ENCODE measurements at places on chromosomes 11 and 22.

DNA sequence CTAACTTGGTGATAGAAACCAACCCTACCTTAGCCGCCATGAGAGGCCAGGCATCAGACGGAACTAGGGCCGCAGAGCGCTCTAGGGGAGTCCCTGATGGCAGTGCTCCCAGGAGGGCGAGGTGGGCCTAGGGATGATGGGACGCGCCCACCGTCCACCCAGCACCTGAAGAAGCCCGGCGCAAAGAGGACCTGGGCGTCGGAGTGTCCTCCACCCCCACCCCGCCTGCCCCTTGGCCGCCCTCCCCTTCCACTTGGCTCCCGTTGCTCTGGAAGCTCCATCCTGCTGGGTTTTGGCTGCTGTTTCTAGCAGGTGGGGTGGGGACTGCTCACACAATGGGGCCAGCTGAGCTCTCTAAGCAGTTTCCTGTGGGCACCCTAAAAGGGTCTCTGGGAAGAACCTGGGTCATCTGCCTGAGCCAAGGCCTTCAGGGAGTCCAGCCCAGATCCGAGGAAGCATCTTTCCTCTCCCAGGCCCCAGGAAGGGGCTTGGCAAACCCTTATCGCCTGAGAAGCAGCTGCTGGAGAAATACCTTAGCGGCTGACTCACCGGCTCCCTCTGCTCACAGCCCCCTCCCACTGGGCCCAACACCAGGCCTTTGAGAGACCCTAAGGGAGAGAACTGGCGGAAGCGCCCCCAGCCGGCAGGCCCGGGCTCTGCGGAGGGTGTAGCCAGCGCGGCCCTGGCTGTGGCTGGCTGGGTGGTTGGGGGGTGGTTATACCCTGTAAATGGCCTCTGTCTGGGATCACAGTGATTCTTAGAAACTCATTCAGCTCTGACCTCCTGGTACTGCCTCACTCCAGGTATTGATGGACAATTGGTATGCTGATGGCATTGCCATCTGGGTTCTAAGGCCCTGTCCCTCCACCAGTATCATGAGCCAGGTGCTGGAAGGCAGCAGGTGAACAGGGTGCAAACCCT is 19.3 kb downstream of the CREB3L1 start:
- DNase-seq: no peak

DNA sequence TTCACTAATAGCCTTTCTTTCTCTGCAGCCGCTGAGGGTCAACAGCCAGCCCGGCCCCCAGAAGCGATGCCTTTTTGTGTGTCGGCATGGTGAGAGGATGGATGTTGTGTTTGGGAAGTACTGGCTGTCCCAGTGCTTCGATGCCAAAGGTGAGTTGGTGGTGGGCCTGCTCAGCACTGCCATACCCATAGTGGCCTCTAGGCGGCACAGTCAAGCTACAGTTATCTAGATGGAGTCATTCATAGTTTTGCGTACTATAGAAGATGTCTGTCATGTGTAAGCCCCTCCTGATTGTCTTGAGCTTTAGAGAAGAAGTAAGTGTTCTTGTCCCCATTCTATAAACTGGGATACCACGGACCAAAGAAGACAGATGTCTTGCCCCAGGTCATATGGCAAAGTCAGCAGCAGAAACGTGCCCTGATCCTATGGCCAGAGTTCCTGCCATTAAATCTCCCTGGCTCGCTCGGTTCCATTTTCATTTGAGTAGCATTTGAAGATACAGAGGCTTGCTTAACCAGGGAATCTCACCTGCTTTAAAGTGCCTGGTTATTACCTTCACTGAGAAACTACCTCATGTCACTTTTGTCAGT is 42.1 kb upstream of the CRTAM start:
- peak; percentile 65 for DNase-seq

DNA sequence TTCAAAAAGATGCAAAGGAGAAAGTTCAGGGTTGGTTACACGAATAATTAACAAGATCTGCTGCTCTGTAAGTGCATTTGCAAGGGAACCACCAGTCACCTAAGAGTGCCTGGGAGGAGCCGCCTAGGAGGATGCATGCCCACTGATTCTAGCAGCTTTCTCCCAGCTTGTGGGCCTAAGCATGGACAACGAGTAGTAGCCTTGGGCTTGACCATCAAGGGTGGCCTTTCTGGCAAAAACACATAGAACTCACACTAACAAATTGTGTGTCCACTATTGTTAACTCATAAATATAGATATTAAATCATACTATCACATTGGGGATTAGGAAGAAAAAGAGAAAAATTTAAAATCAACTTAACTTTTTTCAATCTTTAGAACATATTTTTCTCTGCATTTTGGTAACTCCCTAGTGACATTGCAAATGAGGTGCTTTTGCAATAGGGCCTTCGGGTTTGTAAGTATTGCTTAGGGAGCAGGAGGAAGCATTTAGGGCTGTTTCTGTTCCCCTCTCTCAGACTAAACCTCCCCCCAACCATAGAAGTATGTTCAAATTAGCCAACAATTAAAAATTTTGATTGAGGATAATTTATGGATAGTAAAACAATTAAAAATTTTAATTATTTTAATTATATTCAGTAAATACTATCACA is 57.3 kb upstream of the CEP295 start:
- no peak for DNase-seq

DNA sequence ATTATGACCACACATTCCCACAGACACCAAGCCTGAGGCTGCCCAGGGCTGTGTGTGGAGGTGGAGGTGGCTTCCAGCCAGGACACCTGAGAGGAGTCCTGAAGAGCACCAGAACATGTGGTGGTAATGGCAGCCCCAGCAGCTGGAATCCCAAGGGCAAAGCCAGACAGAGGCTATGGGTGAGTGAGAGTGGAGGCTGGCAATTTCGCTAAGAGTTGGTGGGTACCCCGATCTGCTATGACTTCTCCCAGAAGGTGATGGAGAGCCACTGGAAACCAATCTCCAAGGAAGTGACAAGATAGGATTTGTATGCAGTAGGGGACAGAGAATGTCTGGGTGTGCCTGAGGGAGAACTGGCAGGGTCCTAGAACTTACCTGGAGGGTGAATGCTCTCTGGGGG is 69.3 kb upstream of the CLTCL1 start:
- DNase-seq: no peak

- no peak for DNase-seq
These were observed 24.3 kb downstream of the MPPED1 start for GRCh38 chr22:43435851-43436811.

DNA sequence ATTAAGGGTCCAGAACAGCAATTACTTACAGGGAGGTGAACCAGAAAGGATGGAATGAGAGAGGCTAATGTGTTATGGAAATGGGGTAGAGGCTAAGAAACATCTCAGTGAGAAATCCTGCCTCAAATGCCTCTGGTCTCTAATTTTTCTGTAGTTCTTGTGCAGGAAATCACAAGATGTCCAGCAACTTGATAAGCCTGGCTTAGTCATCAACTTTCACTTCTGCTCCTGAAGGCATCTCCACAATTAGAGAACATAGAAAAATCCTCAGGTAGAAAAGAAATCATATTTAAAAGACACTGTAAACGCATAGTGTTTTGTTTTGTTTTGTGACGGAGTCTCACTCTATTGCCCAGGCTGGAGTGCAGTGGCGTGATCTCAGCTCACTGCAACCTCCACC is 18.7 kb downstream of the MRGPRX4 start:
- no peak for DNase-seq

DNA sequence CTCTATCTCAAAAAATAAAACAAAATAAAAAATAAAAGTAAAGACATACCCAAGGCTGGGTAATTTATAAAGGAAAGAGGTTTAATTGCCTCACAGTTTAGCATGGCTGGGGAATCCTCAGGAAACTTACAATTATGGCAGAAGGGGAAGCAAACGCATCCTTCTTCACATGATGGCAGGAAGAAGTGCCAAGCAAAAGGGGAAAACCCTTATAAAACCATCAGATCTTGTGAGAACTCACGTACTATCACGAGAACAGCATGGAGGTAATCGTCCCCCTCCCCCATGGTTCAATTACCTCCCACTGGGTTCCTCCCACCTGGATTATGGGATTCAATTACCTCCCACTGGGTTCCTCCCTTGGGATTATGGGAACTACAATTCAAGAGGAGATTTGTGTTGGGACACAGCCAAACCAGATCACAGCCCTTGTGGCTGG is 8.3 kb upstream of the SSTR3 start:
- no peak for DNase-seq

DNA sequence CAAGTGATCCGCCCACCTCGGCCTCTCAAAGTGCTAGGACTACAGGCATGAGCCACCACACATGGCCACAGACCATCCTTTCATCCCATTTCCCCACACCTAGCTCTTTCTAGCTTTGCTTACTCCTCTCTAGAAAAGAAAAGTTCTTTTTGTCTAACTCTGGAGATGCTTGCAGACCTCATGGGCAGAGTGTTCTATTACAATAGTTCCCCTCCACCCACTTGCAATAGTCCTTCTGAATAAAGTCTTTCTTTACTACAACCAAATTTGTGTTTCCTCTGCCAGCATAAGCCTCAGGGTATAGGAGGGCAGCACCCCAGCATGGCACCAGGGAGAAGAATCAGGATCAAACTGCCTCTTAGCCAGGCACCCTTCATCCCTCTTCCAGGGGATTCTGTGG is 18.8 kb upstream of the RTL6 start:
- DNase-seq: no peak

GRCh38 chr11:62456630-62457029 is 37.8 kb downstream of the SCGB1A1 start:
- no peak for DNase-seq

DNA sequence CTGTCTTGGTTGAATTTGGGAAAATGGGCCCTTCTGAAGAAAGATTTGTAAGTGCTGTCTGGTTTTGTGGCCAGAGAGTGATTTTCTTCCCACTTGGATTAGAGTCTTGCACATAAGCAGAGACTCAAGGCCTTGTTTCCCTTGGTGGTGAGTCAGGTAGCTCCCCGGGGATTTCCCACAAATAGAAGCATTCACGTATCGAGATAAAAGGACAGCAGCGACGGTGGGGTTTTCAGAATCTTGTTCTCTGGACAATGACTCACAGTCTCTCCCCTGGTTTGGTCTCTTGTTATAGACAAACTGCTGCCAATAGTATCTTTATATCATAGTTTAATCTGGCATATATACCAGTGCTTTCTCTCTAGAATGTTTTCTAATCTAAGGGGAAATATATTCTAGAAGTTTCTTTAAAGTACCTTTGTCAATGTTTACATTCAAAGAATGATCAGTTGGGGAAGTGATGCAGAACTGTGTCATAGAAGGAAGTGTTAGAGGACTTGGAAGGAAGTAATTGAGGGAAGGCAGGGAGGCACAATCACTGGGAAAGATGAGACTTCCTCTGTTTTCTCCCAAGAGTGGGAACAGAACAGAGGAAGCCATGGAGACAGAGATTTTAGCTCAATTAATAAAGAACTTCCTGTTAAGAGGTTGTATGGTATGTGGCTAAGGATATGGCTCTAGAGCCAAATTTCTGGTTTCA is 18.1 kb downstream of the POLA2 start:
- peak; percentile 46 for DNase-seq

- no peak for DNase-seq
These were observed 28.6 kb upstream of the PRAME start for GRCh38 chr22:22587577-22588188.

GRCh38 chr11:33514079-33514925 is 186.3 kb downstream of the C11orf91 start:
- no peak for DNase-seq

DNA sequence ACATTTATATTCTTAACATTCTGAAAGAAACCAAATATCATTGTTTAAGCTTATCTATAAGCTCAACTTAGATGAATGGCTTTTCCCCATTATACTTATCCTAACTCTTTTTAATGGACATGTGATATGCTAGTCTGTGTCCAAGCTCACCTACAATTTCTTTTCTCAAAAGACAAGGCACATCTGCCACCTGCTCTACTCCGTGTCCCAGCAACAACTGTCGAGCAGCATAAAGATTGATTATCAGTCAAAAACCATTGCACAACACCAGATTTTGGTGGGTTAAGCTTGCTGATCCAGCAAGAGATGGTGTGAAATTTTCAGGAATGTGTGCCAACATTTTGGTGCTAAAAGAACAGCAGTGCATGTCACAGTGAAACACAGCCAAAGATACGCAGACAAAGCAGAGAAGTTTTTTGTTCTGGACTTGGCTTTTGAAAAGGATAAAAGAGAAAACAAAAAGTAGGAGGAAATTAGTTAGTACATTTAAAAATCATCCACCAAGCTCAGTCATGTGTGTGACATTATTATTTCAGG is 65.8 kb downstream of the DCDC1 start:
- DNase-seq: no peak

GRCh38 chr22:23218867-23219251 is 38.5 kb downstream of the BCR start:
- DNase-seq: no peak

DNA sequence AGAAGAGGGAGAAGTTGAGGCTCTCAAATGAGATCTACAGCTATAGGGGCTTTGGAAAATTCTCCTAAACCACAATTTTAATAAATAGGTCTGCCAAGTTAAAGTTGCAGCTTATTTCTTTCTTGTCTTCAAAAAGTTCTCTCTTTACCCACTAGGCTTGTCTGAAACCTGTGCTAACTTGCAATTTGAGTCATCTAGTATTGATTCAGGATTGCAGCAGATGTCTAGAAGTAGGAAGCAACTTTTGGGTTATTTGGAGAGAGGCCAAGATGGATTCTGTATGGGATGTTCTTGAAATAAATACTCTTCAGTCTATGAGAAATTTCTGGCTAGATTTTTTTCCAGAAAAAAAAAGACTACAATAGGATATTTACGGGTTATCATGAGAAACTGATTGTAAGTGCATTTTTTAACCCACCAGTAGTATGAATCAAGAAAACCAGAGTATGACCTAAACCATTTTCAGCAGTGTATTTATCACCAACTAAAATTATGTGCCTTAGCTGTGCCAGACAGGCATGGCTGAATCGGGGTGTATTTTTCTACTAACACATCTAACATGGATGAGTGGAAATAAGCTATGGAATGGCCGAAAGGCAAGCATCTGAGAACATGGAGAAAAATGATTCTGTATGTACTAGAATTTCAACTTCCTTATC is 4.9 kb upstream of the RAB38 start:
- DNase-seq: no peak

DNA sequence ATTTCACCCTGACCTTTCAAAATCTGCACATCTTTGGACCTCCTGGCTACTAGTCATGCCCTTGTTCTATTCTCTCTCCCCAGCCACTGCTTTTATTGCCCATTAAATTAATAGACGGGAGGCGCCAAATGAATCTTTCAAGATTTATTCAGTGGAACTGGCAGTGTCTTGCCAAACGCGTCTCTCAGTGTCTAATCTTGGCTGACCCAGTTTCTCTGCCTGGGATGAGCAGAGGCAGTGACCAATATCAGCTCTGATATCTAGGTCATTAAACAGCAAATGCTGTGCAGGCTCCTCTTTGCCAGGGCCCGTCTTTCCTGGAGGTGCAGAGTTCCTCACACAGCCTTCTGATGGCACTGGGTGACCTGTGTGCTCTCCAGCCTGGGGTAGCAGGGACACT is 74.0 kb downstream of the TRAF6 start:
- DNase-seq: no peak

- no peak for DNase-seq
These were observed 8.6 kb upstream of the INCENP start for GRCh38 chr11:62115085-62115694.

GRCh38 chr11:12599408-12600143 is 74.6 kb upstream of the TEAD1 start:
- peak; percentile 2 for DNase-seq

Data from CD4-positive, alpha-beta T cell treated with Interleukin-21 for 1 hour (primary cell).